Stomach (tissue), 19 donors: ENCODE measurements at places on chromosomes 3 and 15. TPM values are rescaled to one million over a fixed set of nuclear protein-coding genes. Genes with fewer than 3 reads are reported as not detected.

The TXNRD3 gene
- 53.6 TPM for total RNA-seq

The FSTL1 gene
- 106 TPM for total RNA-seq

The NOX5 gene
- not detected for total RNA-seq

The PTX3 gene
- 25.7 TPM for total RNA-seq

The SAMD7 gene
- not detected for total RNA-seq

The TRIM59 gene
- total RNA-seq = 0.29 TPM

The CAMK1 gene
- 16.9 TPM for total RNA-seq

The SLC51B gene
- not detected for total RNA-seq

The ZIC4 gene
- total RNA-seq = not detected

The GOLGA8S gene
- total RNA-seq = not detected

The SPSB4 gene
- total RNA-seq = not detected

The NDN gene
- 38.0 TPM for total RNA-seq

DNA sequence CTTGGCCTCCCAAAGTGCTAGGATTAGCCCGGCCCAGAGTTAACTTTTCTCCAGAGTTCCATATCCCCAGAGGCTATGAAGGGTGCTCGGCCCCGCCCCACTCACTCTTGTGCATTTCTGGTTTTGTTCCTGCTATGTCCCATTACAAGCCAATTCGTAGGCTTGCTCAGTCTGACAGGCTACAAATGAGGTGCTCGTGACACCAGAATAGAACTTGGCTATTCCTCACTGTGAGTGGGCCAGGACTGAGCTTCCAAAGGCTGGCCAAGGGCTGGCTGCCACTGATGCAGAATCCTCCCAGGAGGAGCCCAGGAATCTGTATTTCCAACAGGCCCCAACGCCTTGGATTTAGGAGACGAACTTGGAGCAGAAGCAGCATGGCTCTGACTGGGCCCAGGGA is 282.7 kb upstream of the C2CD4B start:
- no peak for DNase-seq
- no peaks in the 10 kb centered on the region for H3K27me3 ChIP-seq
- no peak overlapping the region for H3K27ac ChIP-seq
- H3K4me3 ChIP-seq = no peak overlapping the region
- H3K4me1 ChIP-seq = peaks cover 4% of the 10 kb centered on the region

DNA sequence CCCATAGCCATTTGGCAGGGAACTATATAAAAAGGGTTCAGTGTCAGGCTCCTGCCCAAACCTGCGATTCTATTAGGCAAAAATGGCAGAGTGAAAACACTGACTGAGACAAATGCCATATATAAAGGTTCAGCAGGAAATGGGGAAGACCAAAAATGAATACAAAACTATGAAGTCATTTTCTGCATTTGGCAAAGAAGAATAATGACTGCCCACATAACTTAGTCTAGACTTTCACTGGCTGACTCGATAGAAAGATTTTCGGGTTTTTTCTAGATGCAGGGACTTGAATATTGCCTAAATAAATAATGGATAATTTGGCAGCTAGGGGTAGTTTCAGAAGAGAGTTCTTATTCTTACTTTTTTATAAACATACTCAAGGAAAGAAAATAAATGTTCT is 178.0 kb downstream of the TPRG1 start:
- no peak for DNase-seq
- no peak overlapping the region for H3K27ac ChIP-seq
- no peaks in the 10 kb centered on the region for H3K27me3 ChIP-seq
- H3K4me1 ChIP-seq = peaks cover 13% of the 10 kb centered on the region
- no peak overlapping the region for H3K4me3 ChIP-seq

- H3K4me3 ChIP-seq = no peak overlapping the region
- H3K36me3 ChIP-seq = peaks cover 47% of the 10 kb centered on the region
- no peaks in the 10 kb centered on the region for H3K27me3 ChIP-seq
- H3K4me1 ChIP-seq = peaks cover 1% of the 10 kb centered on the region
- no peak for DNase-seq
These were observed 20.9 kb downstream of the PLSCR1 start for GRCh38 chr3:146523531-146523930.

- peaks cover 41% of the 10 kb centered on the region for H3K4me1 ChIP-seq
- H3K27me3 ChIP-seq = no peaks in the 10 kb centered on the region
- H3K36me3 ChIP-seq = peaks cover 30% of the 10 kb centered on the region
- H3K4me3 ChIP-seq = no peak overlapping the region
- H3K27ac ChIP-seq = no peak overlapping the region
These were observed 8.0 kb downstream of the ZSCAN2 start for GRCh38 chr15:84608707-84609284.

- peaks cover 34% of the 10 kb centered on the region for H3K27me3 ChIP-seq
- peak overlapping the region; percentile 58 for H3K4me3 ChIP-seq
- no peaks in the 10 kb centered on the region for H3K36me3 ChIP-seq
These were observed 1.6 kb downstream of the RFTN1 start for GRCh38 chr3:16511681-16512434.

DNA sequence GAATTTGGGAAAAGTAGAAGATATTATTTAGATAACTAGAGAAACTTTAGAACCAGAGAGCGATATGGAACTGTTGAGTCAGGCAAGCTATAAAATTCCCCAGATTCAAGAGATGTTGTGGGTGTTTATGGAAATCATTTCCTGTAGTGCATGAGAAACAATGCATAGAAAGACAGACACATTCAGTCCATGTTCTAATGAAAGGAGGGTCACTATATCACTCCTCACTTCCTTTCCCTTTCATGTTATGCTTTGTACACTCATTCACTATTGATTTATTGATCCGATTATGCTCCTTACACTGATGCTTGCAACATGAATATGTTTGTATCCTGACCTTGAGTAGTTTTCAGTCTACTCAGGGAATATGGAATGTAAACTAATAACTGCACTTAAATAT is 1459.9 kb upstream of the ALCAM start:
- H3K27me3 ChIP-seq = no peaks in the 10 kb centered on the region
- no peak overlapping the region for H3K4me3 ChIP-seq
- no peaks in the 10 kb centered on the region for H3K4me1 ChIP-seq
- no peak for DNase-seq
- H3K27ac ChIP-seq = no peak overlapping the region

DNA sequence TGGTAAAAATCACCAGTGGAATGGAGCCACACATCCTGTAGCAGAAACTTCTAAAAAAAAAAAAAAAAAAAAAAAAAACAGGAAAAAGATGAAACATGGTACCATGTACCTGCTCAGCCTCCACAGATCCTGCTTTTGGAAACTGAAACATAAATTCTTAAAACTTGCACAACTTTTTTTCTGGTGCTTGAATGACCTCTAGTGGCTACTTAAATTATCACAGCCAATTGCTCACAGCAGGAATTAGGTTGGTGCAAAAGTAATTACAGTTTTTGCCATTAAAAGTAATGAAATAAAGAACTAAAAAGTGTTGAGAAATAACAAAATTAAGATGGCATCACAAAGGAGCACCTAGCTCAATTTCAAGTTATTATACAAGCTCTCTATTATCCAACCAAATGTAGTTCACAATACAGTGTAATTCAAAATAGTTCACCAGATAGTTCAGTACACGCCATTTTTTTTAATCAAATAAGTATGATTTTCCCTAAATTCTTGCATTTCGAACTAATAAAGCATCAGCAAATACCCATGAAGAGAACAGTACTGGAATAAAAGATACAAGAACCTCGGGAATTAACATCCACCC is 80.6 kb downstream of the ULK4 start:
- H3K27me3 ChIP-seq = no peaks in the 10 kb centered on the region
- H3K4me3 ChIP-seq = no peak overlapping the region
- H3K27ac ChIP-seq = no peak overlapping the region
- DNase-seq = peak; percentile 79
- H3K36me3 ChIP-seq = no peaks in the 10 kb centered on the region

DNA sequence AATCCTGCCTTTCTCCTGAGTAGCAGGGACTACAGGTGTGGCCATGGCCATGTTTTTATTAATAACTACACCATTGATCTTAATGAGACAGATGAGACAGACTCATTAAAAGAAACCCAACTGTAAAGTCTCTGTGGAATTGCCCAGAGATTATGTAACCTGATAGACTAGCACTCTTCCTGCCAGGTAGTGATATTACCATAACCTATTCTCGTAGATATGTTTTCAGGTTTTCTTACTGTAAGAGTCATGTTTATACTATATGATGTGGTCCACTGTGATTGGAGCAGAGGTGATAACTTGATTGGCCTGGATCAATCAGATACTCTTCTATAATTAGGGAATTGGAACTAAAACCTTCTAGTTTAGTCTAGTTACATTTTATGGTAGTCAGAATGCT is 93.7 kb downstream of the NFKBIZ start:
- H3K4me3 ChIP-seq = no peak overlapping the region
- no peak overlapping the region for H3K27ac ChIP-seq
- no peaks in the 10 kb centered on the region for H3K27me3 ChIP-seq
- H3K36me3 ChIP-seq = no peaks in the 10 kb centered on the region

DNA sequence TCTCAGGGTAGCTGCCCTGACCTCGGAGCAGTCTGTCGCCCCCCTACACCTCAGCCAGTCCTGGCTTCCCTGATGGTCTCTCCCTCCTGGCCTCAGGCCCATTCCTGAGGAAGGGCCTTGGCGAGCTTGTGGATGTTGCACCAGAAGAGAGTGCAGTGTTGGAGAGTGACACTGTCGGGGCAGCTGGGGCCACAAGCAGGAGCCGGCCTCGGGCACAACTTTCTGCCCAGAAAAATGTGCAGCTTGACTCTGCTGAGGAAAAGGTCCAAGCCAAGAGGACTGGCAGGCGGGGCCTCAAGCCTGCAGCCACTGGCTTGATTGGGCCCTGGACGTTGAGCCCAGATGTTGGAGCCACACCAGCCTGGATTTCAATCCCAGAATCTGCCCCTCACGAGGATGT is 12.8 kb downstream of the HEMK1 start:
- no peak overlapping the region for H3K27ac ChIP-seq
- H3K36me3 ChIP-seq = peaks cover 70% of the 10 kb centered on the region
- no peak for DNase-seq
- no peak overlapping the region for H3K4me3 ChIP-seq

- DNase-seq = no peak
- no peak overlapping the region for H3K27ac ChIP-seq
- H3K27me3 ChIP-seq = no peaks in the 10 kb centered on the region
These were observed 64.8 kb downstream of the TRIM71 start for GRCh38 chr3:32882603-32883025.

DNA sequence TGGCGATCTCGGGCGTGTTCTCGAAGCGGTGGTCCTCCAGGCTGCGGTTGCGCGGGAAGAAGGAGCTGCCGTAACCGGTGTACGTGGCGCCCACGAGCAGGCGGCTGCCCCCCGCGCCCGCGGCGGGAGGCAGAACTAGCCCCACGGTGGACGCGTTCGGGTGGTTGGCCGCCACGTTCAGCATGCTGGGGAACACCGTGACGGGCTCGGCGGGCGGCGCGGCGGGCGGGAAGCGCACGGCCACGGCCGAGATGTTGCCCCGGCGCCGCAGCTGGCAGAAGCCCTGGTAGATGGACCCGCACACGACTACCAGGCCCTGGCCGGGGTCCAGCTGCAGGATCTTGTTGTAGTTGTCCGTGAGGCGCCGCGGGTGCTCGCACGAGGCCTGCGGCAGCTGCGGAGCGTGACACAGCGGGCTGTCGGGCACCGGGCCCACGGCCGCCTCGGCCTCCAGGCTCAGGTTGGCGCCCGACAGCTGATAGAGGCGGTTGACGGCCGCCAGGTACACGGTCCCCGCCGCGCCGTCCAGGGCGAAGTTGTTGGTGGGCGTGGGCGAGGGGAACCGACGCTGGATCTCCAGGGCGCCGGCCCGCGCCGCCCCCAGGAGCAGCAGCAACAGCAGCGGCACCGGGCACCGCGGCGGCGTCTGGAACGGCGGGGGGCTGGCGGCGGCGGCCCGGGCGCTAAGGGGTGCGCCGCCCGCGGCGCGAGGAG is 397 bp downstream of the PLXND1 start:
- peaks cover 79% of the 10 kb centered on the region for H3K4me1 ChIP-seq
- H3K4me3 ChIP-seq = peak overlapping the region; percentile 60
- H3K27ac ChIP-seq = peak overlapping the region; percentile 87
- no peaks in the 10 kb centered on the region for H3K27me3 ChIP-seq
- H3K36me3 ChIP-seq = no peaks in the 10 kb centered on the region

DNA sequence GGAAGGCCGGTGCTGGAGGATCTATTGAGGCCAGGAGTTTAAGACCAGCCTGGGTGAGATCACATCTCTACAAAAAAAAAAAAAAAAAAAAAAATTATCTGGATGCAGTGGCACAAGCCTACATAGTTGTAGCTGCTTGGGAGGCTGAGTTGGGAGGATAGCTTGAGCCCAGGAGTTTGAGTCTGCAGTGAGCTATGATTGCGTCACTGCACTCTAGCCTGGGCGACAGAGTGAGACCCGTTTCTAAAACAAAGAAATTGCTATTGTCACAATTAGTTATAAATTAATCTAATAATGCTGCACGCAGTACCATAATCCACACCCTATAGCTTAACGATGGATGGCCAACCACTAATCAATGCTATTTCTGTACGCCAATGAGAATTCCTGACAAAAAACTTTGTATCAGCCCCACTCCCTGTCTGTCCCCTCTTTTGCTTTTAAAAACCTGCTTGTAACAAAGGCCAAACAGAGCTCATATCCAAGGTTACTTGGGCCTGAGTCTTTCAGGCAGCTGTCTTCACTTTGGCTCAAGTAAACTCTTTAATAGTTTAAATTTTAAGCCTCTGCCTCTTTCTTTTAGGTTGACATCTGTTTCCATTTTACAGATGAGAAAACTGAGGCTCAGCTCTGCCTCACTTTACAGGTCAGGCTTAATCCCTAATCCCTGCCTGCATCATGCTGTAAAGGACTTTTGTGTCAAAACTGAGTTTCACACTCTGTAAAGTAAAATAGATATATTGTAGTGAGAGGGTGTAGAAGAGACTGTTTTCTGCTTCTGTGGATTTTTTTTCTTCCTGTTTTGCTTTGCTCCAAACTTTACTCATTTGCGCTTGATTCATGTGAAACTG is 10.9 kb downstream of the FLNB start:
- DNase-seq = no peak
- no peak overlapping the region for H3K4me3 ChIP-seq
- H3K27ac ChIP-seq = no peak overlapping the region
- peaks cover 95% of the 10 kb centered on the region for H3K4me1 ChIP-seq
- no peaks in the 10 kb centered on the region for H3K27me3 ChIP-seq

GRCh38 chr15:38093931-38094330 is 158.7 kb upstream of the SPRED1 start:
- H3K27me3 ChIP-seq = no peaks in the 10 kb centered on the region
- no peak for DNase-seq
- H3K4me1 ChIP-seq = no peaks in the 10 kb centered on the region
- no peak overlapping the region for H3K4me3 ChIP-seq
- no peaks in the 10 kb centered on the region for H3K36me3 ChIP-seq

- H3K36me3 ChIP-seq = no peaks in the 10 kb centered on the region
- H3K4me3 ChIP-seq = no peak overlapping the region
- no peak overlapping the region for H3K27ac ChIP-seq
These were observed 1072.7 kb downstream of the OTOL1 start for GRCh38 chr3:162569314-162569713.

- no peak for DNase-seq
- no peak overlapping the region for H3K4me3 ChIP-seq
- H3K27me3 ChIP-seq = no peaks in the 10 kb centered on the region
These were observed 284.8 kb upstream of the CFAP20DC start for GRCh38 chr3:59334585-59334984.

- H3K4me3 ChIP-seq = no peak overlapping the region
- no peaks in the 10 kb centered on the region for H3K36me3 ChIP-seq
- DNase-seq = no peak
- H3K4me1 ChIP-seq = peaks cover 3% of the 10 kb centered on the region
- H3K27me3 ChIP-seq = no peaks in the 10 kb centered on the region
These were observed 55.2 kb upstream of the KLHL25 start for GRCh38 chr15:85849946-85850345.

- peak; percentile 60 for DNase-seq
- no peaks in the 10 kb centered on the region for H3K4me1 ChIP-seq
- H3K36me3 ChIP-seq = no peaks in the 10 kb centered on the region
- no peak overlapping the region for H3K4me3 ChIP-seq
- no peaks in the 10 kb centered on the region for H3K27me3 ChIP-seq
These were observed 674.1 kb downstream of the MECOM start for GRCh38 chr3:168989396-168989795.
